ELR (cell line): ENCODE measurements at places on chromosomes 5 and 9.

GRCh38 chr9:134378901-134379338 lies 52.7 kb downstream of the RXRA start:
- DNase-seq: peak; percentile 50

- no peak for DNase-seq
These were observed 49.0 kb upstream of the IFNK start for GRCh38 chr9:27475057-27475595.

GRCh38 chr9:132059361-132059760 lies 20.3 kb downstream of the MED27 start:
- DNase-seq: no peak

- DNase-seq: peak; percentile 44
These were observed 1141.0 kb downstream of the CDH12 start for GRCh38 chr5:21711866-21712758.

DNA sequence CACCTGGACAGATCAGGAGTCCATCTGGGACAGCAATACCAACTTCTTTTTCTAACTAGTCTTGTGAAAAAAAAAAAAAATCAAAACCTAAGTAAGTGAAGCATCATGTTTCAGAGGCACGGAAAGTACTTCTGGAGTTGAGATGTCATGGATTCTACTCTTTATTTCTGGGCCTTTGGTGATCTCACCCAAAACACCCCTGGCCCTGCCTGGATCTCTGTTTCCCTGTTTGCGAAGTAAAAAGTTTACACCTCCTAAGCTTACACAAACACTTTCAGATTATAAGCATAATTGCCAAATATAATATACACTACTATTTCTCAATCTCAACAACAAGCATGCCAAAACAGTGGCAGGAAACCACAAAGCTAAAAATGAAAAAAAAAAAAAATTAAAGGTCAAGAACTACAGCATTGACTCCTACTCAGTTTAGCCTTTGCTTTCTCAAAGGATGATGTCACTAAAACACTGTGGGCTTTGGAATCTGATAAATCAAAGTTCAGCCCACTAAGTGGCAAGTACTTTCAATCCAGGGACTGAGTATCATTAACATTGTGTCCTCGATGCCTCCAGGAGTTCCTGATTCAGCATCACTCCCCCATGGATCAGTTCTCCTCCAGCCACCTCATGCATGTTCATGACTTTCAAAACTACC lies 291.9 kb downstream of the NFIB start:
- no peak for DNase-seq
